ENCODE measurements at places on chromosomes 3 and 15.
A peak's percentile ranks its signal among the peaks of the same experiment; 100 is the strongest.

DNA sequence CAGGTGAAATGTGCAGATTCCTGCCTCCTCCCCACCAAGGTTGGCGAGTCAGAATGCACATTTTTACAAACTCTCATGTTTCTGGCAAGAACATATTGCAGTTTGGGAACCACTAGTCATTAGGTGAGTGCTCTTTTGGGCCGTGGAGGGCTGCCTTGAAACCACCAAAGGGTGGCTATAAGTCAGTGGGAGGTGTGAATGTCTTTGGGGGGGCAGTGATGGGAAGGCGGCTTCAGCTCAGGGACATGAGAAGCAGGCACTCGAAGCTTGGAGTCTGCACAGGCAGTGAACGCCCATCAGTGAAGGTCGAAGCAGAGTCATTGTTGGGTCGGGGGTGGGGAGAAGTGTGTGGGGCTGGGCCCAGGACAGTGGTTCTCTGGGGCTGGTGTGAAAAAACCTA, 1.1 kb downstream of the NOX5 start:
- no peak for DNase-seq

DNA sequence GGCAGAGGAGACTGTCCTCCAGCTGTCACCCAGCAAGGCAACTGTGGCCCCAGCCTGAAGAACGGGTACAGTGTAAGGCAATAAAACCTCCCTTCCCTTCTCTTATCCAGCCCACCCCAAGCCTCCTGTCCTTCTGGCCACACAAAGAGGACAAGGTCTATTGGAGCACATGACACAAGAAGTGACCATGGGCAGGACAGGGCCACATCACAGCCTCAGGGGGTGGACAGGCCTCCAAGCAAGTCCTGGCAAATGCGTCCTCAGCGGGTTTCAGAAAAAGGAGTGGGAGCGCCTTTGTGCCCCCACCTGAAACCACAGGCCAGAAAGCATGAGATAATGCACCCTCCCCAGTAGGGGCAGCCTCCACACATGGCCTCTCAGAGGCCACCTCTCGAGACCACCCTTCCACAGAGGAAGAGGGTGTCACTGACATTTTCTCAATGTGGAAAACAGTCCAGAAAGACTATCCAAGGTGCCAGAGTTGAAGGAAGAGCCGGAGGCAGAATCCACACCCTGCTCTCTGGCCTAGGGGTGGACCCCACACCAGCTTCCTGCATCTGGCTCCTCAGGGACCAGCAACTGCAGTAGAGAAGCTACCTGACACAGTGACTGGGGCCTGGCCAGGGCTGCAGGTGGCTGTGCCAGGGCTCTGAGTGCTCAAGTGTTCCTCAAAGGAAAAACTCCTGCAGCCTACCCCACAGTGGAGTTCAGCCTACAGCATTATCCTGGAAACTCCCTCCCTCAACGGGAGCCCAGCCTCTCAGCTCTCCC, 43.9 kb downstream of the CCDC12 start:
- no peak for DNase-seq

GRCh38 chr15:51726302-51727073, 11.0 kb downstream of the LYSMD2 start:
- DNase-seq = peak; percentile 27

- DNase-seq = no peak
These were observed 85.8 kb downstream of the SLC49A4 start for GRCh38 chr3:122880624-122881023.

GRCh38 chr3:171005648-171006047, 20.9 kb downstream of the SLC2A2 start:
- no peak for DNase-seq

GRCh38 chr3:162525771-162526170, 1029.2 kb downstream of the OTOL1 start:
- DNase-seq = no peak

- no peak for DNase-seq
These were observed 132.5 kb downstream of the SOX2 start for GRCh38 chr3:181844211-181844610.

- no peak for DNase-seq
These were observed 149.5 kb upstream of the MCTP2 start for GRCh38 chr15:94081829-94082228.
